ENCODE measurements at places on chromosomes 3 and 15. TPM values are rescaled to one million over a fixed set of nuclear protein-coding genes. Genes with fewer than 3 reads are reported as not detected.

The SLC15A2 gene
- total RNA-seq: 0.19 TPM

The PLSCR4 gene
- 86.8 TPM for total RNA-seq

The ARGFX gene
- total RNA-seq: not detected

The KLHL40 gene
- not detected for total RNA-seq

The ZPLD1 gene
- 0.19 TPM for total RNA-seq

The CXCR6 gene
- total RNA-seq: not detected

The COL7A1 gene
- 9.8 TPM for total RNA-seq

The LRRC15 gene
- total RNA-seq: 0.19 TPM

The LPP gene
- 51.3 TPM for total RNA-seq

The SELENOK gene
- 38.9 TPM for total RNA-seq

The ILDR1 gene
- not detected for total RNA-seq

The MASP1 gene
- 6.2 TPM for total RNA-seq
